ENCODE measurements at places on chromosomes 6 and 20. TPM values are rescaled to one million over a fixed set of nuclear protein-coding genes. Genes with fewer than 3 reads are reported as not detected.

The RBM38 gene
- total RNA-seq = 6.2 TPM

The IL20RA gene
- 179 TPM for total RNA-seq

DNA sequence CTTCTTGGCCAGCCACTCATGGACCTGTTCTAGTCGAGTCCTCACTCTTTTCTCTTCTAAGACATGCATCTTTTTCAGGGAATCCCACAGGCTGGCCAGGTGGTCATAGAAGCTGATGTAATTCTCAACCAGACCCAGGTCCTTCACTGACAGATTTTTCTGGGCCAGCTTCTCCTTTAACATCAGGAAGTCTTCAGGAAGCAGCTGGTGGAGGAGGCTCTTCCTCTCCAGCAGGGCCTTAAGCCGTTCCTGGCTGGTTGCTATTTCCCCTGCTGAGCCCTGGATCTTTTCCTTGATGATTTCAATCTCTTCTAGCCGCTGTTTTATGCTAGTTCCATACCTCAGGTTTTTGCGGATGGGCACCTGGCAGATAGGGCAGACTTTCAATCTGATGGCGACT, 28.6 kb downstream of the DDX27 start:
- no peak for DNase-seq

GRCh38 chr6:7148100-7148822, 40.5 kb downstream of the RREB1 start:
- no peak for DNase-seq

DNA sequence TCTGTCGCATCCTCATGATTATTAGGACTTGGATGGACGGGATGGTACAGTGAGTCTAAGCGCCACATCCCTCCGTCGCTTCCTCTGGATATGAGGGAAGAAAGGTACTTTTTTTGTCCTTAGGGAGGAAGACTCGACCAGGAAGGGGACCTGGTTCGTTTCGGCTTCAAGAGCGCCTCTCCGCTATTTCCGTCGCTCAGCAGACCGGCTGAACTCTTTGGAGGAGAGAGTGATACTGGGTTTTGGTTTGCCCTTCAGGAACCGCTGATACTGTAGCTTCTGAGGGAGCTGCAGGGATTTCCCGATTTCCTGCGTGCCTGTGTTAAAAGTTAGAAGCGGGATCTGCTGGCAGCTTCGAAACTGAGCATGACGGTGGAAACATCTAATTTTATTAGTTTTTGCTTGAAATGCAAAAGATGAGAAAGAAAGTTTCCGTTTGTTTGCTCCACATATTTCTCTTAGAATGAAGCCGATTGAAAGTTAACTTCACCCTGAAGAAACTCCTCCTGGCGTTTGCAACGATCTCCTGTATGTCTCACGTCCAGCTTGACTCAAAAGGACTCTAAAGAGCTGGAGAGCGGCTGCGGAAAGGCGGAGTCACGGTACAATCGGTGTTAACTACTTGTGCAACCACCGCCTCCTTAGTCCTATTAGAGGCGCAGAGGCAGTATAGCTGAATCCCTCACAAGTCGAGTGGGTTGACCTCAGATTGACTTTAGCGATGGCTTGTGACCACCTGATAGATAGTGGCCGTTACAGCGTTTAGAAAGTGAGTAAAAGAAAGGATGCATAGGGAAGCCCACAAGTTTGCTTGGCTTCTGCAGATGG, 129.4 kb downstream of the TRIM27 start:
- no peak for DNase-seq

Measured in lower leg skin (tissue), 4 donors.